Transverse colon (tissue), 4 donors: ENCODE measurements at places on chromosomes 16 and 17. TPM values are rescaled to one million over a fixed set of nuclear protein-coding genes. Genes with fewer than 3 reads are reported as not detected.

DNA sequence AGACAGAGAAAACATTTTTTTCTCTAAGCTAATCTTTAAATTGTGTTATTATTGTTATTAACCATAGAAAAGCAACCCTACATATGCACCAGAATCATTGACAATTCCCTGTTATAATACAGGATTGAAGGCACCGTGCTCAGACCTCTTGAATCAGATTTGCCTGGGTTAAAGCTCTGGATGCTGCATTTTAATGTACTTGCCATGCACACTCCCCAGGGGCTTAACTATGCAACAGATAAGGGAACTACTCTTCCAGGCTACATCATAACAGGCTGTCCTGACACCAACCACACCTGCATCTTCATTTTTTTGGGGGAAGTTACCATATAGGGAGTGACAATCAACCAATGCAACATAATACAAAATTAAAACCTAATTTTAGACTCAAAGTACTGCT is 1187.6 kb upstream of the CDH8 start:
- no peaks in the 10 kb centered on the region for H3K27me3 ChIP-seq
- no peak overlapping the region for H3K4me3 ChIP-seq
- H3K4me1 ChIP-seq: no peaks in the 10 kb centered on the region
- no peak overlapping the region for H3K27ac ChIP-seq
- H3K36me3 ChIP-seq: no peaks in the 10 kb centered on the region

DNA sequence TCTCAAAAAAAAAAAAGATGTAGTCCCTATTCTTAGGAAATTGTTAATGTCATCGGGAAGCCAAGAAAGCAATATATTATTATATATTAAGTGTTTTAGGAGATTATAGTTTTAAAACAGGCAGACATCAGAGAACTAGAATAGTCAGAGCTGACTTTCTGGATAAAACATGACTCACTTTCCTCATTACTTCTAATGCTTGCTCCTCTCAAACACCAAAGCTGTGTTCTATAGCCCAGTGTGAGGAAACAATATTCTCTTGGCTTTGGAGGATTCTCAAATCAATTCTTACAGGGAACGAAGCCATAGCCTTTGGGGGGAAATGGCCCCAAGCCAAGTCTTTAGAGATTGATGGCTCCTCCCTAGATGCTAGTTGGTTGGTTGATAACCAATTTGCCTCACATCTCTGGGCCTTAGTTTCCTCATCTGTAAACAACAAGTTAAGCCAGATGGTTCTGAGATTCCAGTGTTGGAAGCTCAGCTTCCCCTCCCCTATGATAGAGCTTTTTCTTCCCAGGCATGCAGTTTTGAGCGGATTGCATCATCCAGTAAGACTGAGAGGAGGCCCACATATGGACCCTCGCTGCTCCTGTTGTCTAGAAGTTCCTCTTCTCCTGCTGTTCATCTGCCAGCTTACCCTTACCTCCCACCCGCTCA is 12.4 kb downstream of the NMT1 start:
- no peaks in the 10 kb centered on the region for H3K27me3 ChIP-seq
- DNase-seq: peak; percentile 25
- H3K4me1 ChIP-seq: peaks cover 8% of the 10 kb centered on the region
- H3K4me3 ChIP-seq: no peak overlapping the region
- no peaks in the 10 kb centered on the region for H3K36me3 ChIP-seq

DNA sequence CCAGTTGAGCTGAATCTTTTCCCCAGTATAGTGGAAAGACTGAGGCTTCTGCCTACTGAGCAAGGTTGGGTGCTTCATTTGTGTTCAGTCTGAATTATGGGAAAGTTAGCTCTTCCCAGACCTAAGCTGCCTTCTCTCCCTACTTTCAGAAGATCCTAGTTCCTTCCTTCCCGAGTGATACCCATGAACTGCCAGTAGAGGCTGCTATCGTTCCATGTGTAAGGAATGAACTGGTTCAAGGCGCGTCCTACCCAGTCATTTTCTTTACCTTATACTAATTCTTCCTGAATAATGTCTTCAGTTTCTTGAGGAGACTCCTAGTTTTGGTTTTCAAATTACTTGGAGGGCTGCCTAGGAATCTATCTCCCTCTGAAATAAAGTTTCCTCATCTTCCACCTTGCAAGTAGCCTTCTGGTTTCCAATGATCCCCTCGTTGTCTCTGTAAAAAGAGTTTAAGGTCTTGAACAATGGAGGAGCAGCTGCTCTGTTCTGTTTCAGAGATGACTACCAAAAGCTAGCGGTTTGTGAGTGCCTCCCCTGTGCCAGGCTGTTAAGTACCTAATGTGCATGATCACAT is 934 bp upstream of the AOC2 start:
- no peaks in the 10 kb centered on the region for H3K4me1 ChIP-seq
- H3K27me3 ChIP-seq: peaks cover 1% of the 10 kb centered on the region
- H3K27ac ChIP-seq: no peak overlapping the region
- no peaks in the 10 kb centered on the region for H3K36me3 ChIP-seq

- H3K27ac ChIP-seq: no peak overlapping the region
- no peaks in the 10 kb centered on the region for H3K36me3 ChIP-seq
- H3K4me1 ChIP-seq: no peaks in the 10 kb centered on the region
- no peaks in the 10 kb centered on the region for H3K27me3 ChIP-seq
Observed at GRCh38 chr16:73131156-73131862, 83.4 kb upstream of the ZFHX3 start.

DNA sequence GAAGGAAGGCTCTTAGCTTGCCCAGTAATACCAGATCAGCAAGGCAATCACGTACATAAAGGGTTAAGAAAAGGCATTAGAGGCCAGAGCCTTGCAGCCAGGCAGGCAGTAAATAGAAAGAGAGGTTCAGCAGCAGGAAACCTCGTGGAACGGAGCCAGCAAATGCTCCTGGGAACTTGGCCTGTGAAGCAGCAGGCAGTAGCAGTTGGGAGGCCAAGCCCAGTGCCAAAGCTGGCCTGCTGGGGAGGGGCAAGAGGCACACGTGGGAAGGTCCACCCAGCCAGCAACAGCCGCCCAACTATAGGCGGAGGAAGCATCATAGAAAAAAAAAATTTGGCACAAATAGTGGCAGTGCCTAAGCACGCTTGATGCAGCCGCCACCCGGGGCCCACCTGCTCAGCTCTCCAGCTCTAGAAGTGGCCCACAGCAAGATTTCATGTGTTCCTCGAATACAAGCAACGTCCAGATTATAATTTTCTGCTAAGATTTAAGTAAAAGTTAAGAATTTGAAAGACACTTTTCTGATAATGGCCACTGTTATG is 2339.5 kb downstream of the TP53TG3F start:
- no peak overlapping the region for H3K4me3 ChIP-seq
- DNase-seq: no peak
- H3K27ac ChIP-seq: no peak overlapping the region
- H3K36me3 ChIP-seq: no peaks in the 10 kb centered on the region
- H3K27me3 ChIP-seq: no peaks in the 10 kb centered on the region
- no peaks in the 10 kb centered on the region for H3K4me1 ChIP-seq

- H3K4me3 ChIP-seq: no peak overlapping the region
- peak overlapping the region; percentile 32 for H3K27ac ChIP-seq
- DNase-seq: peak; percentile 73
Observed at GRCh38 chr17:44137891-44138709, 3.6 kb upstream of the HROB start.

GRCh38 chr16:23667355-23667659 is 11.4 kb upstream of the PLK1 start:
- no peaks in the 10 kb centered on the region for H3K27me3 ChIP-seq
- H3K27ac ChIP-seq: no peak overlapping the region
- H3K4me3 ChIP-seq: no peak overlapping the region
- H3K4me1 ChIP-seq: no peaks in the 10 kb centered on the region
- no peaks in the 10 kb centered on the region for H3K36me3 ChIP-seq

DNA sequence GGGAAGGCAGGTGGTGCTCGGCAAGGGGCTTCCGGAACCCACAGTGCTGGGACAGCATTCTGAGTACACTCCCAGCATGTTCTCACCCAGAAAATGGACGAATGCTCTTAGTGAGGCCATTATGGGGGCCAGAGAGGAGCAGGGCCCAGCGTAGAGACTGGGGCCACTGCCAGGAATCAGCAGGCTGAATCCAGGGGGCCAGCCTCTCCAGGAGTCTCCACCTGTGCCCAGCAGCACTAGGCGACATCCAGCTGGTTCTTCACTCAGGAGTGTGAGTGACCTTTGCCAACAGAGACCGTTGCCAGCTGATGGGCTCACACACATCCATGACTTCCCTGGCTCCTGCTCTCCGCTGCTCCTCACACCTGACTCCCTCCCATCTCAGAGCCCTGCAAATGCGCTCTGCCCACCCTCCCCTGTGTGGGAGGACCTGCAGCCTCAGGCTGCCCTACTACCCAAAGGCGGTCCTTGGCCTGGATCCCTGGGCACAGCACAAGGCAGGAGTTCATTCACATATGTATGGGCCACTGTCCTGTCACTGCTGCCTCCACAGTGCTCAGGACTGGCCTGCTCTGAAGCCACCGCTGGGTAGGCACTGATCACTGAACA is 5.1 kb downstream of the RHBDF1 start:
- H3K4me1 ChIP-seq: peaks cover 38% of the 10 kb centered on the region
- H3K27ac ChIP-seq: no peak overlapping the region
- DNase-seq: no peak
- no peaks in the 10 kb centered on the region for H3K36me3 ChIP-seq

DNA sequence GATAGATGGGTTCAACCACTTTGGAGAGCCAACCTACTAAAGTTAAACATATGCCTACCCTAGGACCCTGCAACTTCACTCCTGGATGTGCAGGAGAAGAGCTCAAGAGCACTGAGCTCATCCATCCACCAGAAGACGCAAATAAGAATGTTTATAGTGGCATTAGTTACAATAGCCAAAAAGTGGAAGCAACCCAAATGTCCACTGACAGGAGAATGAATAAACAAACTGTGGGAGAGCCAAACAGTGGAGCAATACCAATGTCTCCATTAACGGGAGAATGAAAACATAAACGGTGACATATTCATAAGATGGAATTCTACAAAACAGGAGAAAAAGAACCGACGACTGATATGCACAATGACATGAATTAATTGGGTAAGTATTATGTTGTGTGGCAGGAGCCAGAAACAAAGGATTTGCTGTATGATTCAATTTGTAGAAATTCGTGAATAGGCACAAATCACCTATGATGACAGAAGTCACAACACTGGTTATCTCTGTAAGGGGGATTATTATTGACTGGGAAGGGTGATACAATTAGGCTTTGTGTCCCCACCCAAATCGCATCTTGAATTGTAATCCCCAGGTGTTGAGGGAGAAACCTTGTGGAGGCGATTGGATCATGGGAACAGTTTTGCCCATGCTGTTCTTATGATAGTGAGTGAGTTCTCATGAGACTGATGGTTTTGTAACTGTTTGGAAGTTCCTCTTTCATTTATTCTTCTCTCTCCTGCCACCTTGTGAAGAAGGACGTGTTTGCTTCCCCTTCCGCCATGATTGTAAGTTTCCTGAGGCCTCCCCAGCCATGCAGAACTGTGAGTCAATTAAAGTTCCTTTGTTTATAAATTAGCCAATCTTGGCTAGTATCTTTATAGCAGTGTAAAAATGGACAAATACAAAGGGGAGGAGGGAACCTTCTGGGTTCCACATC is 57.9 kb upstream of the PLCG2 start:
- peak overlapping the region; percentile 38 for H3K27ac ChIP-seq
- H3K4me3 ChIP-seq: no peak overlapping the region
- no peaks in the 10 kb centered on the region for H3K36me3 ChIP-seq

DNA sequence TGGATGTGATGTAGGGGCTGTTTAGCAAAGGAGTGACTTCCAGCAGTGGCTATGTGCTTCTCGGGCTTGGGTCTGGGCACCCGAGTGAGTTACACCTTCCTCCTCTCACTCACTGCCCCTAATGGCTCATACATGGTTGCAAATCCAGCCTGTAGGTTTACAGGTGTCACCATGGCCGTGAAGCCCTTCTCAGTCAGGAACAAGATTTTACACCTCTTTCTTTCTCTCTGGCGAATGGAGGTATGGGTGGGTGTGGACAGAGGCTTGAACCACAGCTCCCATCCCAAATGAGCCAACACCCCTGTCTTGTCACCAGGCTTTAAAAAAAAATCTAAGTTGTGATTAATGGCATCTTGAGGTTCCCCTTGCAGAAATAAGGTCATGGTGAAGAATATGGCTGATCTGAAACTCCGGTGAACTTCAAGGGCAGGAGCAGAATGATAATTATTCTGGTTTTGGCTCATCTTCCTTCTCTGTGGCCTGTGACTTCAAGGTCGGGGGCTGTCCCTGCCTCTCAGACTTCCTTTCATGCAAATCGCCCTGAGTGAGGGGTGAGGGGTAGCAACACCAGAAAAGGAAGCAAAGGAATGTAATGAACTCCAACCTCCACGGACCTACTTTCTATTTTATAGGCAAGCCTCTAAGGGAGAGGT is 331.2 kb downstream of the MAF start:
- H3K27ac ChIP-seq: no peak overlapping the region
- H3K36me3 ChIP-seq: no peaks in the 10 kb centered on the region
- no peak for DNase-seq
- no peaks in the 10 kb centered on the region for H3K4me1 ChIP-seq
- H3K4me3 ChIP-seq: no peak overlapping the region
- H3K27me3 ChIP-seq: no peaks in the 10 kb centered on the region

The KRTAP4-1 gene
- not detected for total RNA-seq

DNA sequence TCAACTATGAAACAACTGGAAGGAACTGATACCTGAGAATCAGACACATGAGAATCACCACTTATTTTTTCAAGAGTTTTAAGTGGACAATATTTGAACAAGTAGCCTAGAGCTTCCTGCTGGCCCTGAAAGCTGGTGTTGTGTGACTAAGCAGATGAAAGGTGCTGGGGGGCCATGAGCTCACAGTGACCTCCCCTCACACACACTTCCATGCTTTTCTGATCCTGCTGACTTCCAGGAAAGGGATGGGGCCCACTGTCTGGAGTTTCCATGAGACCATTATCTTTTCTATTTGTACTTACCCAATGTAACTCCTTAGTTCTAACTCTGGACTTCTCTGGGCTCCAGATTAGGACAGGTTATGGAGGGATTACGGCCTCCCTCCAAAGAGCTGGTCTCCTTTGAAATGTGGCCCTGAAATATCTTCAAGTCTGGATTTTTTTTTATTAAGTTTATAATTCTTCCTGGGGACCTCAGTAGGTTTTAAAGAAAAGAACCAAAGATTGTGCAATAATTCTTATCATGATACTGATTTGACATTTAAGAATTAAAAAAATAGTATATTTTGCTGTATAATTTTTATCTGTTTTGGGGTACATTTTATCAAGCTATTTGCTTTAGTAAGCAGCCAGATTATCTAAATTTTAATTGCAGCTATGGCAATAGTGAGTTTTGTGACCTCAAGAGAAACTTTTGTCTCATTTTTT is 4.9 kb downstream of the CAPNS2 start:
- H3K27ac ChIP-seq: no peak overlapping the region
- H3K27me3 ChIP-seq: no peaks in the 10 kb centered on the region
- no peak overlapping the region for H3K4me3 ChIP-seq

- no peaks in the 10 kb centered on the region for H3K27me3 ChIP-seq
- no peak for DNase-seq
- H3K4me3 ChIP-seq: no peak overlapping the region
Observed at GRCh38 chr17:300881-301280, 51.7 kb downstream of the RPH3AL start.

The GOT2 gene
- total RNA-seq: 72.6 TPM
